ENCODE measurements at places on chromosomes 11 and 22. TPM values are rescaled to one million over a fixed set of nuclear protein-coding genes. Genes with fewer than 3 reads are reported as not detected.

AQP11 gene
- 6.3 TPM for polyA plus RNA-seq

CD3G gene
- polyA plus RNA-seq: 0.25 TPM

CEND1 gene
- polyA plus RNA-seq: 0.27 TPM

- peak; percentile 97 for DNase-seq
These were observed at the start of gene PISD for GRCh38 chr22:31661851-31662667. Gene PISD (minus strand): TSS chr22:31662215. CDS start chr22:31662208, 7 bp downstream.

Measured in left kidney (tissue), 8 donors.